Jurkat, Clone E6-1 (cell line): ENCODE measurements at places on chromosomes 2 and 18.
A peak's percentile ranks its signal among the peaks of the same experiment; 100 is the strongest.

GRCh38 chr2:72236445-72237067 is 88.9 kb upstream of the CYP26B1 start:
- no peak for DNase-seq

- no peak for DNase-seq
These were observed 303.1 kb downstream of the SS18 start for GRCh38 chr18:25787276-25787675.

GRCh38 chr2:151423760-151424159 is 14.1 kb downstream of the RIF1 start:
- DNase-seq: no peak

DNA sequence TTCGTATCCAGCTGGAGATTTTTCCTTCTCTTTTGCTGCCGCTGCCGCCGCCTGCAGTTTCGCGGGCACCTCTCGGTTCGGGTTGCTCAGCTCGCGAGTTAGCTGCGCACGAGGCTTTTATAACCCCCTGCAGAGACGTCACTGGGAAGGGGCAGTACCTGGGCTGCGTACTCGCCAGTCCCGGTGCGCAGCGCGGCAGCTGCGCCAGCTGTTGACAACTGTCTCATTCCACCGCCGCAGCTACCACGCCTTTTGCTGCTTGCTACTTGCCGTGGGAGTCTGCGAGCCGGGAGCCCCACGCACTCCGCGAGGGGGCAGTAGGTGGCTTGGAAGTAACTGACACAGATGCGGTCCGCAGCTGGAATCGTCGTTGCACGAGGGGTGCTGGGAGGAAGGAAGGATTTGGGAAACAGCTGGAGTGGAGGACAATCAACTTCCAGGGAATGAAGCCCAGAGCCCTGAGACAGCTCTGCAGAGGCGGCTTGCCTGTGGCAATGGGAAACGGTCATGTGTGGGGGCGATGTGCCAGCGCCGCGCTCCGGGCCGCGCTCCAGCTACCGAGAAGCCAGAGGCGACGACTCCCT is at the start of gene TACR1:
Gene TACR1, minus strand, starts transcription at position 93 of the 584 bp plus-strand sequence. CDS start 586 bp downstream, outside the sequence.
- no peak for DNase-seq

DNA sequence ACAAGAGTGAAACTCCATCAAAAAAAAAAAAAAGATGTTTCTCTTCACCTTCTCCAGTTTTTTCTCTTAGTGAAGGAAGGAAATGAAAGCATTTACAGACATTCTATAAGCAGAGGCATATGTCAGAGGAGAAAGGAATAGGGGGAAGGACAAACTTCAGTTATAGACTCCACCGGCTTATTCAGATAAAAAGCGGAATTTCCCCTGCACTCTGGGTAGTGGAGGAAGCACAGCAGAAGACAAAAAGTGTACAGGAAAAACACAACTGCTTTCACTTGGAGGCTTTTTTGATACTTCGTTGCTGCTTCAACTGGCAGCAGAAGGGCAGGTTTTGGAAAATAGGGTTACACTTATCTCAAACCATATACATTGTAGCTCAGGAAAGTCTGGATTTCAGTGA is 3.2 kb upstream of the MGAT4A start:
- no peak for DNase-seq

- no peak for DNase-seq
These were observed 58.0 kb upstream of the FBXO11 start for GRCh38 chr2:47964277-47964676.

GRCh38 chr2:257429-257828 is 6.4 kb downstream of the SH3YL1 start:
- DNase-seq: no peak

DNA sequence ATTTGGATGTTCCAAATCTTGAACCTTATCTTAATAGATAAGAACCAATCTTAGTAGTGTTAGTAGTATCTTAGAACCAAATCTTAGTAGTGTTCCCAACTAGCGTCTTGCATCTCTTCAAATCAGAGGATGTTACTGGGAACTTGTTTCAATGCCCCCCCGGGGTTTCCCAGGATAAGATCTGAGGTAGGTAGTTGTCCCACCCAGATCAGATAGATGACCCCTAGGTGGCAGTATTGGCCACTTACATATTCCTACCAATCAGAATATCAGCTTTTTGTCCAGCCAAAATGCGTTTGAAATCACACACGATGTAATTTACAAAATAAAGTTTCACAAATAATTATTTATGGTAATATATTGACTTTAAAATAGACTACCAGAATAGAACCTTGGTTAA is 314.8 kb downstream of the MBD2 start:
- DNase-seq: peak; percentile 46

- no peak for DNase-seq
These were observed 14.2 kb downstream of the SPR start for GRCh38 chr2:72901426-72901825.

DNA sequence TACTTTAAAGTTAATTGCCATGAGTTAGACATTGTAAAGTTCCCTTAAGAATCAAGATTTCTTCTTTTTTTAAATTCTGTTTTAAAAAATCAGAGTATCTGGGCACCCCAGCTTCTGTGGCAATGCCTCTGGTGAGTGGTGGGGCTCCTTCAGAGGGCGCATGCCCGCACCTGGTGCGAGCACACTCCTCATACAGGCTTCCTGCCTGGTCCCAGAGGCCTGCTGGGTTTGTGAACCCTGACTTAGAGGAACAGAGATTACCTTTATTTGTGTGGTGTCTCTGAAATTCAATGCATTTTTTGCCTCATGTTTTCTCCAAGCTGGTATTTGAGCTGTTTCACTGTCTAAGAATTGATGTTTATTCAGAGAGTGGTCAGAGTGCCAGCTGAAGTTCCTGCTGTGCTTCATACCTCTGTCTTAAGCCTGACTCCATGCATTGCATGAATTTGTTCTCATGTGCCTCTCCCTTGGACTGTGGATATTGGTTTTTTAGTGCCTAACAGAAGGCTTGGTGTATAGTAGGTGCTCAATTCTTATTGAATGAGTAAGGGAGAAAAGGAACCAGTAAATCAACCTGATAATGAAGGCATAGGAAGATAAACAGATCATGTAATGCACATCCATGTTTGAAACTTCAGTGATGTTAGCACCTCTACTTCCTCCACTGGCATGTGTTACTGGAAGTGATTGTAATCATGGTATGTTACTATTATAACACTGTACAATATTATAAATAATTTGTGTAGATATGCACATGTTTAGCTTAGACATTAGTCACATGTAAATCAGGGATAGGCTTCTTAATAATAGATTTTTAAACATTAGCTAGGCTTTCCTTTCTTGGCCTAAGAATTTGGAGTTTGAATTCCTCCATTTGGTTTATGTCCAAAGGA is 29.0 kb downstream of the PHLPP1 start:
- no peak for DNase-seq

DNA sequence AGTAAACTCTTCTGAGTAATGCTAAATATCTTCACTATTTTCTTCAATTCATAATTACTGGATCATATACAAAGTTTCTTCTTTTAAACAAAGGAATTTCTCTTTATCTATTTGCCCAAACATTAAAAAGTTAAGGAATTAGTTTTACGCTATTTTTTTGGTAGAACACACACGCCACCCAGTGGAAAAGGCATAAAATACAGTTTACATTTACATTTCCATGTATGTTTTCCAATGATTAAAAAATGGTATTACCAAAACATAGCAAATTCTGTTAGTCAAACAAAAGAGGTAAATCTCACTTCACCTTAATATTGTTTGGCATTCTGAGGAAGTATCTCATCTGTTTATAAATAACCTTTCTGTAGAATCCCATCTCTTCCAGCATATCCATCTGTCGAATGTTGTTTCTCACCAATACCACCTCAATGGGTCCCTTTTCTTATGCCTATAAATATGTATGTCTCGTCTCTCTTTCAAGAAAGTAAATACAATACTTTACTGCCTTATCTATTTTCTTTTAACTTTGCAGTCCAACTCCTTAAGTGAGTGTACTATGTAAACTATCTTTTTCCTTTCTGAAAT is 7.2 kb downstream of the BOLL start:
- peak; percentile 48 for DNase-seq

DNA sequence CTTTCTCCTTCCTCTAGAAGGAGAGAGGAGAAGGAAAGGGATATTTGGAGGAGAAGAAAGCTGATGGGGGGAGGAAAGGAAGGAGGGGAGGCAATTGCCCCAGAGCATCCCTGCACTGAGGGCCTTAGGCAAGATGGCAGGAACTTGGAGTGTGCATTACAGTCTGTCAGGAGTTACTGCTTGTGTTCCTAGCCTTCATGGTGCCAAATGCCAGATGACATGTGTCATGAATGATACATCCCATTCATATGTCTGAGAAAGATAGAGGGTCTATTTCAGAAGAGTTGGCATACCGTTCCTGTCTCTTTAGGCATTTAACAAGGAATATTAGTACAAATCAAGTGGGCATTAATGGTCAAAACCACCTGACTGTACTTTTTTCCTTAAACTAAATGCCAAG is 232.1 kb upstream of the NT5C1B start:
- no peak for DNase-seq

DNA sequence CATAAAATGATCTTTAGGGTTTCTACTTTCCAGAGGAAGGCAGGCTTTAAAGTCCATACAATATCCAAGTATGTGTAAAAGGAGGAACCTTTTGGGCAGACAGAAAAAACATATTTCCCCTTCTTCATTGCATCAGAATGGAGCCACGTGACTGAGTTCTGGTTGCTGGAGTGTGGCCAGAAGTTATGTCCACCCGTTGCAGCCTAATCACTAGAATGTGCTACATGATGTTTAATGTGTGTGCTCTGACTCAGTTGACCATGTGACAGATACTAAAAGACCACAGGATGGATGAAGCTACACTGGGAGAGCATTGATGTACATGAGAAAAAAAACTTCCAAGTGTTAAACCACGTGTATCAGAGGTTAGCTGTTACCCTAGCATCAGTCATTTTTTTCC is 460.9 kb downstream of the RIT2 start:
- DNase-seq: no peak

- DNase-seq: no peak
These were observed 74.9 kb downstream of the FOXI3 start for GRCh38 chr2:88377641-88377991.

DNA sequence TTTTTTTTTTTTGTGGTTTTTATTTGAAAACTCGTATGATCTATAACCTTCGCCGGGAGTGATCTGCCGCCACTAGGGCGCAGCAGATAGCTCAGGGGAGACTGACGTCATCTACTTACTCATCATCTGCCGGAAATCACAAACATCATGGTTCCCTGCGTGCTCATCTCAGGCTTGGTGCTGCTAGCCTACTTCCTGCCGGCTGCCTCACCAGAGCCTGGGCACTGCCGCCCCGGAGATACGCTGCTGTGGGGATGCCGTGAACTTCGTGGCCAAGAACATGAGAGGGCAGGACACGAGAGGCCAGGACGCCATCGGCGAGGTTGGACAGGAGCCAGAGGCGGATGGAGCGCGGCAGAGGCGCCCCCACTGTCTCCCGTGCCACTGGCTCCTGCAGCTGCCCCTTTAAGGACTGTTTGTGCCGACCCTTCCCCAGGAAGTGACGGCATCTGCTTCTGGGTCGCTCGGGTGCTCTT is 68.8 kb downstream of the DOK6 start:
- peak; percentile 69 for DNase-seq

GRCh38 chr2:159497256-159497655 is 119.1 kb downstream of the BAZ2B start:
- no peak for DNase-seq

DNA sequence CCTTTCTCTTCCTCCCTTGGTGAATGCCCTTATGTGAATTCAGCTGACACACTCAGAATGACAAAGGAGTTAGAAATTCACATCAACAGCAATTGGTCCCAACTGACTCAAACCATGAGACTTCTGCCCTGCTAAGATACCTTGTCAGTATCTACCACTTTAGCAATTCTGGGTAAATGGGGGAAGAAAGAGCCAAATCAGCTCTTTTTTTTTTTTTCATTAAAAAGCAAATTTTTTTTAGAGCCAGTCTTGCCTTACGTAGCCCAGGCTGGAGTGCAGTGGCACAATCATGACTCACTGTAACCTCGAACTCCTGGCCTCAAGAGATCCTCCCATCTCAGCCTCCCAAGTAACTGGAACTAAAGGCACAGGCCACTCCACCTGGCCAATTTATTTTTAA is 1.7 kb upstream of the PPP4R1 start:
- no peak for DNase-seq

- no peak for DNase-seq
These were observed 15.4 kb downstream of the BCL11A start for GRCh38 chr2:60538101-60538500.

- peak; percentile 47 for DNase-seq
These were observed 695.6 kb downstream of the TSN start for GRCh38 chr2:122451040-122451439.
